Erythroblast (primary cell): ENCODE measurements at places on chromosomes 7 and 10.
A peak's percentile ranks its signal among the peaks of the same experiment; 100 is the strongest.

DNA sequence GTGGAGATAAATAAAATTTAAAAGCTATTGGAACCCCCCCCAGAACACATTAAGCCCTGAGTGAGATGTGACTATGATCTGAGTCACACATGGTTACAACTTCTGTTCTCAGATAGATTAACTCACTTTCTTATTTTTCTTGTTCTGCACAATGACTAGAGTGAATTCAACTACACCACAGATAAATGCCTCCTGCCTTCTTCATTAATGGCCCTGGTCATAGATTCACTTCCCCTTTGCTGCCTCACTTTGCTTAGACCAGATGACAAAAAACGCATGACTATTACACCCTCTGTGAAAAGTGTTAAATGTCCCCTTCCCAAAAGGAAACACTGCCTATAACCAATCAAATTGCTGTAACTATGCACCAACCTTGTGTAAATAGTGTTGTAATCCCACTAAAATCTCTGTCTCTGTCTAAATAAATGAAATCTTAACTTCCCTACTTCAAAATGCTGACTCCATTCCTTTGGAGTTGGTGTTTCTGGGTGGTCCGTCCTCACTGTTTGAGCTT is 49.4 kb downstream of the AKR1D1 start:
- no peak for DNase-seq

DNA sequence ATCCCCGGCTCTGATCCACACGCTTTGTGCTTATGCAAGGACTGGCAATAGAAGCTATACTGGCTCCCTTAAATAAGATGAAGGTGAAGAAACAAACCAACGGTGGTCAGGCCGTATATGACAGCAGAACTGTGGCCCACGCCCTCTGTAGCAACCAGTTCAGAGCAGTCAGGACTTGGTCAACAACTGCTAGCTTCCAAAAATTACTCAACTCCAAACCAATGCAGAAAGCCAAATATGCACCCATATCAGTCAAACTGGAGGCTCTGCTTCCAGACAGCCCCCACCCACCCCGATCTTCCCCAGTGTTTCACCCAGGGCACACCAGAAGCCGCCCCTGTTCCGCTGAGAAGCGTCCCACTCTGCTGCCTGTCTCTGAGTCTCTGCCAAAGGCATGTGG is 222.3 kb upstream of the MGMT start:
- DNase-seq, result no peak

- DNase-seq, result no peak
Measured at GRCh38 chr10:82254237-82254636, 379.2 kb downstream of the NRG3 start.

DNA sequence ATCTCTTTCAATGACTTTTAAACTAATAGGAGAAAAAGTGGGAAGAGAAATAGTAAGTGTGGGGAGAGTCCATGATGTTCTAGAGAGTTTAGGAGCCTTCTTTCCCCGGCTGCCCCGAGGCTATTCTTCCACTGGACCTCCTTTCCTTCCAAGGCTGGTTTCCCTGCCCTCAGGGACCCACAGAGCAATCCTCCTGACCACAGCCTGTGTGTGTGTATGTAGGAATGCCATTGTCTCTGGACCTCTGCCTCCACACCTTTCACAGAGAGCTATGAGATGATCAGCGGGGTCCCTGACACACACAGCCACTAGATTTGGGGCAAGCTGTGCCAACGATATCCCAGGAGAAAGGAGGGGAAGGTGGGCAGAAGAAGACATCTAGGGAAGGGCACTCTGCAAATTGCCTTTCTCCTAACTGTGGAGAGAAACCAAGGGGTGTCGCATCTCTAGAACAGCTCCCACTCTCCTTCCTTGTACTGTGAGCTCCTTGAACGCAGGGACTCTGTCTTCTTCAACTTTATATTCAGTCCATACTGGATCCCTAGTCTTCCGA is 13.3 kb upstream of the CHCHD3 start:
- DNase-seq, result no peak

DNA sequence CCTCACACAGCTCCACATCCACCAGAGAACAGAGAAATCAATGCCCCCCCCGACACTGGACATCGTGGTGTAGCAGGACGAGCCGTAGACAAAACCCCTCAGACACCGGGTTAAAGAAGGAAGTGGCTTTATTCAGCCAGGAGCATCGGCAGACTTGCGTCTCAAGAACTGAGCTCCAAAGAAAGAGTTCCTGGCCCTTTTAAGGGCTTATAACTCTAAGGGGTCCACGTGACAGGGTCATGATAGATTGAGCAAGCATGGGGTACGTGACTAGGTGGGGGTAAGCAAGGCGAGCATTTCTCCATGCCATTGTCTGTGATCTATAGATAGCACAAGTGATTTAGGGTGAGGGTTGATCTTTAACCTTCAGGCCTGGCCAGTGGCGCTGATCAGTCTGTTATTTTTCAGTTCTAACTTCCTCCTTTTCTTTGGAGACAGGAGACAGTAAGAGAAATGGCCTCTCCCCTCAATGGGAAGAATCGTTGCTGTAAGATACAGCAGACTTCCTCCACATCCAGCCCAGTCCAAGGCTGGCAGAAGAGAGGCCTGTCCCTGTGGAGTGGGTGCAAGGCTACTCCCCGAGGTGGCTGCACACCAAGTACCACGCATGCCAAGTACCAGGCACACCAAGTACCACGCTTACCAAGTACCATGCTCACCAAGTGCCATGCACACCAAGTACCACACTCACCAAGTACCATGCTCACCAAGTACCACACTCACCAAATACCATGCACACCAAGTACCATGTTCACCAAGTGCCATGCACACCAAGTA is 19.5 kb upstream of the PPP2R2D start:
- DNase-seq, result no peak

GRCh38 chr7:85070967-85071628 is 115.8 kb downstream of the SEMA3D start:
- DNase-seq, result no peak

- no peak for DNase-seq
Measured at GRCh38 chr7:78562191-78562590, 763.6 kb downstream of the PHTF2 start.

DNA sequence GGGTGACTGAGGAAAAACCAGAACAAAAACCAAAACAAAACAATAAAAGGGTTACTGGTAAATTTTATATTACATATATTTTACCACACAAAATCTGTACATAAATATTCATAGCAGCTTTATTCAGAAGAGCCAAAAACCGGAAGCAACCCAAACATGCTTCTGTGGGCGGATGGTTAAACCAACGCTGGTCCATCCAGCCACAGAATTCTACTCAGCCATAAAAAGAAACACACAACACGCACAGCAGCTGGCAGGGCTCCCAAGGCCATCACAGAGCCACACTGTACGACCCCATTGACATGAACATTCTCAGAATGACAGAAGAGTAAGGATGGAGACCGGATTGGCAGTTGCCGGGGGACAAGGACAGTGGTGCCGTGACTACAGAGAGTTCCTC is 83.6 kb downstream of the PROSER2 start:
- DNase-seq, result no peak

DNA sequence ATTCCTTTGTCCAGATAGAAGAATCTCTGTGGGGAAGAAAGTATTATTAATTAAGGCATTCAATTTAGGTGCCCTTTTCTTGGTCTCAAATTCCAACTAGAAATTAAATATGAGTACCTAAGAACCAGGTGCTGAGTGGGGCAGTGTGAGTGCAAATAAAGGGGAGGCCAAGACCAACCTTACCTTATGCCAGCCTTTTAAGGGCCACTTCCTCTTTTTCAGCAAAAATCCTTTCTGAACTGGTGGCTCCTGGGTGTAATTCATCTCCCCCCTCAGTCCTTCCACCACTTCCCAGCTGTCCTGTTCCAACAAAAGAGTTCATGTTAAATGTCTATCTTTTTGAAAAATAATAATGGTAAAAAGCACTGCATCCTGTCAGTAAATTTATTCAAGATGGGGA is 108.2 kb downstream of the OSBPL3 start:
- no peak for DNase-seq

- DNase-seq, result no peak
Measured at GRCh38 chr10:88110822-88111221, 247.4 kb downstream of the PTEN start.

DNA sequence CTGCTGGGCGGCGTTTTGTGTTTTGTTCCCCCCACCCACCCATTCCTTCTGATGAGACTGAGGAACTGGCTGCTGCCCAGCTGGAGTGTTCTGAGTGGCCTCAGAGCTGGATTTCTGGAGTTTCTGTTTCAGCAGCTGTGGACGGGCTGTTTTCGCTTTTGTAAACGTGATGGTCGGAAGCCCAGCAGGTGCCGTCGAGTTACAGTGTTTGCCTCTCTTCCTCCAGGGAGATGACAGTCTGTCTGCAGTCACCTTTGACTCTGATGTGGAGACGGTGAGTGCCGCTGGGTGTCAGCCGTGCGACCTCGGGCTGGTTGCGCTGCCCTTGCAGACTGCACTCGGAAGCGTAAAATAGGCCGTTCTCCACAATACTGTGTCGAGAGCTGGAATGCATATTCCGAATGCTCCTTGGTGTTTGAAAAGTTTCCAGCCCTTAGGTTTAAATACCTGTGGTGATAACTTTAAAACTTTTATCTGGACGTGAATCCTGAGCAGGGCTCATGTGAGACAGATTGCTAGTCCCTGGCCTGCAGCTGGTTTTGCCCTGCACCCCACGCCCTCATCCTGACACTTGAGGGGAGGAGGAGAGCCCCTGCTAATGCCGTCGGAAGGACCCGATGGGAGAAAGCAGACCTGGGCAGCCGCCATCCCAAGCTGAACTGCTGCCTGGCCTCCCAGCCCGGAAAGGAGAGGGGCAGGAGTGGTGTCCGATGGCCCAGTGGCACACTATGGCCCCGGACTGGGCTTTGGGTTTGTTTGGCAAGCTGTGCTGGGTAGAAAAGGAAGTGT is 8.3 kb downstream of the IQCE start:
- DNase-seq, result no peak

DNA sequence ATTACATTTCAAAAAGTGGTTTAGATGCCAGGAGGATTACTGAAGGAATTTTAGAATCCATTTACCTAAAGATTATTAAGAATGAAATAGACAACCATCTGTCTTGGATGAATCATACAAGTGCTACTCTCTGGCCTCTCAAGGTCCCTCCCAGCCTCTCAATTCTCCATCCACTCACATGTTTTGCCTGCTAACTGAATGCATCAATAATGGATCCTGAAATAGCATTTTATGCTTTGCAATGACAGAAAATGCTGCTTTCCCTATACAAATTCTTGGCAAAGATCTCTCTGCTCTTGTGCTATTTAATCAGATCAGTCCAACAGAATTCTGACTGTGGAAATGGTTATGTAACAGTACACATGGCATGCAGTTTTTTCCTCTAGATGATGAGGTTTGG is 68.1 kb downstream of the HBP1 start:
- DNase-seq, result no peak

DNA sequence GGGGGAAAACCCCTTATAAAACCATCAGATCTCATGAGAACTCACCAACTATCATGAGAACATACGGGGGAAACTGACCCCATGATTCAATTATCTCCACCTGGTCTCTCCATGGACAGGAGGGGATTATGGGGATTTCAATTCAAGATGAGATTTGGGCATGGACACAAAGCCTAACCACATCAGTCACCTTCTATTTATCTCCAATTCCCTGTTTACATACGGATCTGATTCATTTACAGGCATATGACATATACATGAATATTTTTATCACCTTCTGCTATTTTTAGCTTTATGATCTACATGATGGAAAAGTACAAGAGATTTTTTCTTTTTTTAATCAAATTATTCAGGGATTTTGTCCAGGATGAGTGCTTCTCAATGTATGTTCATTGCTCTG is 944.5 kb downstream of the REEP3 start:
- no peak for DNase-seq

- DNase-seq, result no peak
Measured at GRCh38 chr10:68135922-68136792, 26.9 kb downstream of the MYPN start.

- no peak for DNase-seq
Measured at GRCh38 chr7:131076711-131077181, 250.9 kb upstream of the MKLN1 start.

- no peak for DNase-seq
Measured at GRCh38 chr10:36676321-36676720, 449.1 kb upstream of the ANKRD30A start.

DNA sequence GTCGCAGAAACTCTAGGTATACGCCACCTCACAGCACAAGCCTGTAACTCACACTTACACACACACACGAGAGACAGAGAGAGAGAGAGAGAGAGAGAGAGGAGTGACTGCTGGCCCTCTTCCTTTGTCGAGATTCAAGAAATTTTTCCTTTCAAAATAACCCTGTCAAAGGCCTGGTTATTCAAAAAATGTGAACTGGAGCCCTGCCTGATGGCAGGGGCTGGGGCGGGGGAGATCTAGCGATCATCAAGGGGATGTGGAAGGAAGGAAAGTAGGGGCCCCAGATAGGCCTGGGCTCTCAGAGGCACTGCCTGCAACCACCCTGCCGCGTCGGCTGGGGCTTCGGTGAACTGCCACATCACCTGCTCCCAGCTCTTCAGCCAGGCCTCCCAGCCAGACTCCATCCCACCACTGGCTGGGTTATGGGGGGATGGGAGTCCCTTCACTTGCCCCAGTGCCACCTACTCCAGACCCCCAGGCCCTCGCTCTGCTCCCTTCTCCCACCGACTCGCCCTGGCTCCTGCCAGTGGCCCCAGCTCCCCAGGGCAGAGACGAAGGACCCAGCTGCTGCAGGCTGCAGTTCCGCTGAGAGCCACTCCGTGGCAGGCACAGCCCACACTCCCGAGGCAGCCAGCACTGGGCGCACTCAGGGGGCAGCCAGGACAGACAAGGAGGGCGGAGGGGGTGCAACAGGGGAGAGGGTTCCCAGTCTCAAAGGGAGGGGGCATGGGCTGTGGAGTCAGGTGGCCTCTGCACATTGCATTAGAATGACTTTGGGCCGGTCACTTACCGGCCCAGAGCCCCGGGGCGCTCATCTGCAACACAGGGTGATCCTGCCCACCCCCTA is 15.3 kb downstream of the KCNH2 start:
- peak; percentile 85 for DNase-seq

- no peak for DNase-seq
Measured at GRCh38 chr7:134784251-134785049, 5.0 kb downstream of the CALD1 start.

GRCh38 chr10:122981066-122981464 is 864 bp downstream of the PSTK start:
- peak; percentile 69 for DNase-seq

- DNase-seq, result no peak
Measured at GRCh38 chr10:88082391-88082790, 219.0 kb downstream of the PTEN start.

DNA sequence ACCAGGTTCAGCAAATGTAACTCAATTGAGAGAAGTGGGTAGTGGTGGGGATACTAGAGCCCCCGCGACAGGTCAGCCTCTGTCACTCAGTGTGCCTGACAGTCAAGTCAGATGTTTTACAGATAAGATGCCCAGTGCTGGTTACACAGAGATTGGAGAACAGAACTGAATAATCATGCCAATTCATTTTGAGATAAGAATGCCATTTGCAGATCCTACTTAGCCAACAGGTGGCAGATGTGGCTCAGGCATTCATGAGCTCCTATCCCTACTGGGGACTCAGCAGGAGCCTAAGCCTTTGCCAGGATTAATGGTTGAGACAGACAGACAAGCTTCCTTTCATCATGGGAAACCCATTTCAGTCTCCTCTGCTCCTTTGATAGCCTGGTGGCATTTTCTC is 137.8 kb downstream of the MAPK8 start:
- DNase-seq, result peak; percentile 55
